ENCODE measurements at places on chromosomes 1 and 21.
A peak's percentile ranks its signal among the peaks of the same experiment; 100 is the strongest.

GRCh38 chr21:25635310-25635709 lies 3.7 kb upstream of the JAM2 start:
- DNase-seq: no peak

DNA sequence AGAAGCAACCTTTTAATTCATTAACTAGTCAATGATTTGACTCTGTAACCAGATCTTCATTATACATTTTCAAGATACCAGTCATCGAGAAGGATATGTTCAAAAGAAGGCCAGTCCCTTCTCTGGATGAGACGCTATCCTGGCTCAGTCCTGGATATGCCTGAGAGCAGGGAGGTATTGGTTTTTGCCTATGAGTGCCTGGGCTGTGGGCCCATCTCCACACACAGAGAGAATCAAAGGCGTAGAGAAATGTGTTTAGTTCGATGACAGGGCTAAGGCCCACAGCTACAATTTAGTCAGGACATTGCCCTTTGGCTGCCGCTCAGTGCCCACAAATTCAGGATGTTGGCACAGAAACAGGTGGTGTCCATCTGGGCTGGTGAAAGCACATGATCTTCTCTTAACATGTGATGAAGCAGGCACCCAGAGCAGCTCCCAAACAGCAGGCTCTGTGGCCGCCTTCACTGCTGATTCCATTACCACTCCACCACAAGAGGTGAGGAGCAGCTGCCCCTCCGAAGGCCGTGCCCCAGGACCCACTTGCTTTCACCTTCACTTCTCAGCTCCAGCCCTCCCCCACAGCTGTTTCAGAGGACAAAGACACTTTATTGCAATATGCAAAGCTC lies 24.7 kb downstream of the ACKR1 start:
- no peak for DNase-seq

DNA sequence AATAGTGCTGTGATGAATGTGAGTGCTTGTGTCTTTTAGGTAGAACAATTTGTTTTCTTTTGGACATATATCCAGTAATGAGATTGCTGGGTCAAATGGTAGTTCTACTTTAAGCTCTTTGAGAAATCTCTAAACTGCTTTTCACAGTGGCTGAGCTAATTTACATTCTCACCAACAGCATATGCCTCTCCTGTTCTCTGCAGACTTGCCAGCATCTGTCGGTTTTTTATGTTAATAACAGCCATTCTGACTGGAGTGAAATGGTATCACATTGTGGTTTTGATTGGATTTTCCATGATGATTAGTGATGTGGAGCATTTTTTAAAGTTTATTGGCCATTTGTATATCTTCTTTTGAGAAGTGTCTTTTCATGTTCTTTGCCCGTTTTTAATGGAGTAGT lies 647.3 kb upstream of the ADAMTS5 start:
- DNase-seq: no peak

DNA sequence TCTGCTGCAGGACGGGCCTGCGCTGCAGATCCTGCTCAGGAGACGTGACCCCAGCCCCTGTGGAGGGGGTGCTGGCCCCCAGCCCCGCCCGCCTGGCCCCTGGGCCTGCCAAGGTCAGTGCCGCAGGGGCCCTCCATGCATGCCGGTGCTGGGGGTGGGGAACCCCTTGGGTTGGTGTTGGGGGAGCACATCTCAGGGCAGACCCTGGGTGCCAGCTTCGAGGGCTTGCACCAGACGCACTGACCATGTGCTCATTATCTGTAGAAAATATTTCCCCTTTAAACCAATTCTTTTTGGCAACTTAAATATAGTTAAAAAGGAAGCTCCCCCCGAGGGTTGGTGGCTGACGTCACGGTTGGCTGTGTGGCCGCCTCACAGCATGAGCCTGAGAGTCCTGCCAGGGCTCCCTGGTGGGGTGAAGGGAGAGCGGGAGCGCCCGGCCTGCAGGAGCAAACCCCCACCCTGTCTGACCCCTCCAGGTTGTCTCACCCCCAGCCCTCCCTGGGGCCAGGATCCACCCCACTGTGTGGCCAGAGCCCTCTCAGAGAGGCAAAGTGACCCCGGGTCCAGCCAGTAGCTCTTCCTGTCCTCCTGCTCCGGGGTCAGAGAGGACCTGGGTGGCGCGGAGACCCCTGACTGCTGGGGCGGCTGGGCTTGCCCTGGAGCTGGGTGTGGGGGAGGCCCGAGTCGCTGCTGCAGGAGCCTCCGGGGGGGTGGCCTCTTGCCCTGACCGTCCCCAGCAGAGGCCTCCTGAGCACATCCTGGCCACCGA lies 5.3 kb upstream of the PFKL start:
- no peak for DNase-seq

DNA sequence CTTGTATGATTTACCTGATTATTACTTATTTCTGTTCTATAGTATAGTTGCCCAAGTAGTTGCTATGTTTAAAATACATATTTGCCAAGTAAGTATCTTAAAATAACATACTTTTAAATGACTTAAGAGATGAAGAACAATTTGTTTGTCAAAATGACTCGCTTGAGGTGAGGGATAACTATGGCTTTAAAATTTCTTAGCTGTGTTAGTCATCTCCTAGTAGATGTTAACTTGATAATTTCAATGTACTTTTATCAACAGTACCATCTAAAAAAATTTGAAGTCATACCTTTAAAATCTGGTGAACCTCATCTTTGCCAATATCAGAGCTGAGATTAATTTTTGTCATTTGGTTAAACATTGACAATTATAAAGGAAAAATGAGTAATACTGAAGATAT lies 37.7 kb downstream of the ODR4 start:
- DNase-seq: no peak

GRCh38 chr1:220979371-220979770 lies 100.1 kb downstream of the HLX start:
- no peak for DNase-seq

GRCh38 chr21:43919871-43920801 lies 55.1 kb downstream of the AGPAT3 start:
- no peak for DNase-seq

- no peak for DNase-seq
Observed at GRCh38 chr1:55980582-55980981, 598.8 kb downstream of the PLPP3 start.

DNA sequence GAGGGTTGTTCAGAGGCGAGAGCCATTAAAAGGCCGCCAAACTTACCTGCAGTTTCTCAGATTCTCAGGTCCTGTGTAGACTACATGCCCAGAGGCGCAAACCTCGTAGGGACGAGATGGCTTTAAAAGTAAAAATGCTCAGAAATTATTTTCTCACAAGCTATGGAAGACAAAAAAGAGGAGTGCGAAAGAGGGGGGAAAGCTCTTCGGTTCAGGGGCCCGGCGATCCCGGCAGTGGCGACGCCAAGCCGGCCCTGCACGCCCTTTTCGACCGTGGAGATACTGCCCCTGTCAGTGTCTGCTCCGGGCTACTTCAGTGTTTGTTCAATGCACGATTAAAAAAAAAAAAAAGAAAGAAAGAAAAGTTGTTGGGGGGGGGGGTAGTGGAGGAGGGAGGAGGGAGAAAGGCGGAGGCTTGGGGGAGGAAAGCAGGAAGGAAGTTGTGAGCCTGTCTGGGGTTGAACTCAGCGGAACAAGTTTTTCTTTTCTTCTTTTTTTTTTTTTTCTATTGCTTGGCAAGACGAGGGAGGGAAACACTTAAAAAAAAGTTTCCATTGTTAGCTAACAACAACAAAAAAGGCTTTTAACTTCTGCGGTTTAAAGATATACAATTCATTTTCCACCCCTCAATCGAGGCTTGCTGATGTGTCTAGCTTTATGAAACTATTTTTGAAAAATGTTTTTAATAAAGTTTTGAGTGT lies at the start of gene ITPKB:
Gene ITPKB, minus strand, starts transcription at position 288 of the 701 bp plus-strand sequence. CDS start 1,824 bp downstream, outside the sequence.
- no peak for DNase-seq

- DNase-seq: no peak
Observed at GRCh38 chr1:222105393-222105737, 363.5 kb upstream of the DUSP10 start.

GRCh38 chr1:2037314-2037979 lies 12.8 kb upstream of the PRKCZ start:
- no peak for DNase-seq

DNA sequence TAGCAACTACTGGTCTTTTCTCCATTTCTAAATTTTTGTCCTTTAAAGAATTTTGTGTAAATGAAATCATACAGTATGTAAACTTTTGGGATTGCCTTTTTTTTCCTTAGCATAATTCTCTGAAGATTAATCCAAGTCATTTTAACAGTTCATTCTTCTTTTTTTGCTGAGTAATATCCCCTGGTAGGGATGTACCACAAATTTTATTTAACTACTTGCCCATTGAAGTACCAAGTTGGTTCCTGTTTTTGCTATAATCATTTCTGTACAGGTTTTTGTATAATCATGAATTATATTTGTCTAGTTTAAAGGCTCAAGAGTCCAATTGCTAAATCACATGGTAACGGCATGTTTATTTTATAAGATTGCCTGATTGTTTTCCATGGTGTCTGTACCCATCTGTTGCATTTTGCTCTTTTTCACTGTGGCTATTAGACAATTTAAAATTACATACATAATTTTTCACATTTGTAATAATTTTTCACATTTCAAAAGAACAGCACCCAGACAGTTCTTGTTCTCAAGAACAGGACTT lies 891.1 kb downstream of the USP25 start:
- DNase-seq: no peak

DNA sequence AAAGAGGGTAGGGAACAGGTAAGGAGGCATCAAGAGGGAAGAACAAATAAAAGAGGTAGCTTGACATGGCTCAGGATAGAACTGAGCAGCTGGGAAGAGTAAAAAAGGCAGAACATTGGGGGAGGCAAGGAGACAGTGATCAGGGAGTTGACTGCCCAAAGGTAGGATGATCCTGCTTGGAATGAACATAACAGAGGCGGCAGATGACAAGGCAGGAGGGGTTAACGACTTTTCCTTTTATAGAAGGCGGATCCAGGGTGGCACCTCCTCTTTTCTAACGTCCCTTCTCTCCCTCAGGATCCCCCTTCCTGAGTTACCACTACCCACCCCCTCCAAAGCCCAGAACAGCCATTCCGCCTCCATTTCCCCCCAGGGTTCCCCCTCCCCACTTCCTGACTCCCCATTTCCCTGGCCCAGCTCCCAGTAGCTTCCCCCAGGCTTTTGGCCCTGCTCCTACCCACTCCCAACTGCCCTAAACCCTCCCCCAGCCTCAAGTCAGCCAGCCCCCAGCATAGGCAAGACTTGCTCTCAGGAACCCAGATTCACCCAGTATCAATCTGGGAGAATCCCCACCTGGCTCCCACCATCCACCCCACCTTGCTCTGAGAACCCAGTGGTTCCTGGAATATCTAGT lies 769 bp upstream of the ADAMTS4 start:
- DNase-seq: no peak

DNA sequence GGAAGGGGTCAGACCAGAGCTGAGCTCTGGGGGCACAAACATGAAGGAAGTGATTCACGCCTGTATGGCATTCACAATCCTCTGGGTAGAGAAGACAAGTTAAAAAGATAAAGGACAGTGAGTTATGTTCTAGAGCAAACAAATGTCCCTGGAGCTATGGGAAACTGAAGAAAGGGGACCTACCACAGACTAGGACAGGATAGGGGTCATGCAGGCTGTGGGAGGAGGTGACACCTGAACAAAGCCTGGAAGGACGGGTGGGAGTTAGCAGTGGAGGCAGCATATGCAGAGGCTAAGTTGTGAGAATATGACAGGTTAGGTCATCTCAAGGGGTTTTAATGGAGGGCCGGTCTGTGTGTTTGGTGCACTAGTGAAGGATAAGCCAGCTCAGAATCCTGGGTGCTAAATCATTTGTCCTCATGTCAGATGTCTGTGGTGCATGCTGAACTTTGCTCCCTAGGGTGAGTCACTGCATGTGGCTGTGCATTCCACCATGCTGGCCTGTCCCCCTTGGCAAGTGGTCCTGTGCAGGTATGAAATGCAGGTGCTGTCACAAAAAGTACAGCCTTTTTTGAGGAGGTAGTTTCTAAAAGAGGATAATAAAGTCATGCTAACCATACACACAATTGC lies 28.5 kb downstream of the TNN start:
- no peak for DNase-seq

DNA sequence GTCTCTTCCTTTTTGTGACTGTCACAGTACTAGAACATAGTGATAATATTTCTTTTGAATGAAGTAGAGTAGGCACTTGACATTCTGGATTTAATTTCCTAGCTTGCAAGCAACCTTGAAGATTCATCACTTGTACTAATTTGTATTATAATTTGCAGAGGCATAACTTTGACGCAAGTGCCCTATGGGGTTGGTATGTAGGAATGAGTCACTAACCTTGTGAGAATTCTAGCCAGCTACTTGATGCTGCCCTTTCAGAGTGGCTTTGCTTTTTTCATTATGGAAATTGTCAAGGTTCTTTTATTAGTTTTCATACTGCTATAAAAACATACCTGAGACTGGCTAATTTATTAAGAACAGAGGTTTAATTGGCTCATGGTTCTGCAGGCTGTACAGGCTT lies 13.7 kb upstream of the DPH5 start:
- DNase-seq: no peak

GRCh38 chr1:166064313-166064926 lies 102.4 kb downstream of the FAM78B start:
- DNase-seq: no peak

- DNase-seq: peak; percentile 10
Observed at GRCh38 chr1:224543453-224543852, 72.7 kb upstream of the CNIH3 start.

- no peak for DNase-seq
Observed at GRCh38 chr1:221783437-221783836, 41.5 kb upstream of the DUSP10 start.

- DNase-seq: no peak
Observed at GRCh38 chr21:17786071-17786850, 32.9 kb downstream of the C21orf91 start.

GRCh38 chr21:32779983-32780382 lies 8.4 kb upstream of the PAXBP1 start:
- no peak for DNase-seq

GRCh38 chr1:237713916-237714315 lies 176.8 kb downstream of the ZP4 start:
- no peak for DNase-seq

DNA sequence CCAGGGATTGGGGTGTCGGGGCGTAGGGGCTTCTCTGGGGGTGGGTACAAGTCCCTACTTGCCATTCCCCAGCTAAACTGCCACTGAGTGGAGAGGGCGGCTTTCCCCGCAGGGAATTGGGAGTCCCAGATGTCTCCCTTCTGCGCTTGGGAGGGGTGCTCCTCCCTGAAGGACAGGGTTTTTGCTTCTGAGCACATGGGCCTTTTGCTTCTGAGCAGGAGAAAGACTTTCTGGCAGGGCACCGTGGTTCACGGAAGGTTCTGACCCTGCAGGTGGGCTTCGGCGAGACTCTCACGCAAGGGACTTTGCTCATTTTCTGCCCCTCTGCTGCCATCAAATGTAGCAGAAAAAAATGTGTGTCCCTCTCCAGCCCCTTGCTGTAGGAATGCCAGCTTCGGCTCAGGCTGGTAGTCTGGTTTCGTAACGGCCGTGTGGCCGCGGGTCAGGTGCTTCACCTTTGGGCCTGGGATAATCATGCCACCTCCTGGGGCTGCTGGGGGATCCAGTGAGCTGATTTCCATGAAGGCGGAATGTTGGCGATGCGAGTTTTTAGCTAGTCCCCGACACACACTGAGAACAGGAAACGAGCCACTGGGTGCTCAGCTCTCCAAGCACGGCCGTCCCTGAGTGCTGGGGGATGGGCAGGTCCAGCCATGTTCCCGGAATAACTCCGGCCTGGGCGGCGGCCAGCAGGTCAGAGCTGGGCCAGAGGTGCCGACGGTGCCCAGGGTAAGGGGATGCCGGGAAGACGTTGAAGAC lies 364.0 kb downstream of the CAMTA1 start:
- DNase-seq: no peak
